ENCODE measurements at places on chromosomes 2 and 18.

DNA sequence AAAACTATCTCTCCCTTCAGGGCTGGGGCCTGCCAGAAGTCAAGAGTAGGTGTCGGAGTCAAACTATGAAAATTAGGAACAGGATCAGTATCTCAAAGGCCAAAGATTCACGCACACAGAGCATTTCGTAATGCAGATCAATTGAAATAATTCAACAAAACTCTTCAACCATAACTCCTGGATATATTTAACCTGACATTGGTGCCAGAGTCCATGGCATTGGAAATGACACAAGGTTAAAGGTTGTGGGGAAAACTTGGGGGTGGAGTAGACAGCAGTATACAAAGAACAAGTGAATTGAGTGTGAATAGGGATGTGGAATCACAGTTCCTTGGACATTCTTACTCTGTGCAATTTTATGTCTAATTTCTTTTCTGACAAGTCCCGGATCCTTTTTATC lies 788.0 kb upstream of the GYPC start:
- DNase-seq, result no peak

DNA sequence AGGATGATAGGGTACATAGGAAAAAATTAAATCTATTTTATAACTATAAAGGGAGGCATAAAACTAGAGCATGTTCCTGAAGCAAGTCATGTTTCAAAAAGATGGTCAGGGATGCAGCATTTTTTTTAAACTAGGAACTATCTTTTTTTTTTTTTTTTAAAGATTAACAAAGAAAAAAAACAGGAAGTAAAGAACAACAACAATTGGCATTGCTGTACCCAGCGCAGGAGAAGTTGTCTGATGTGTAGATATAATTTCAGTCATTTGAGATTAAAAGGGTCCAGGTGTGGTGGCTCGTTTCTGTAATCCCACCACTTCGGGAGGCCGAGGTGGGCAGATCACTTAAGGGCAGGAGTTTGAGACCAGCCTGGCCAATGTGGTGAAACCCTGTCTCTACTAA lies 41.5 kb downstream of the PMAIP1 start:
- DNase-seq, result no peak

- DNase-seq, result no peak
Observed at GRCh38 chr2:101223814-101224231, 28.9 kb upstream of the CNOT11 start.

DNA sequence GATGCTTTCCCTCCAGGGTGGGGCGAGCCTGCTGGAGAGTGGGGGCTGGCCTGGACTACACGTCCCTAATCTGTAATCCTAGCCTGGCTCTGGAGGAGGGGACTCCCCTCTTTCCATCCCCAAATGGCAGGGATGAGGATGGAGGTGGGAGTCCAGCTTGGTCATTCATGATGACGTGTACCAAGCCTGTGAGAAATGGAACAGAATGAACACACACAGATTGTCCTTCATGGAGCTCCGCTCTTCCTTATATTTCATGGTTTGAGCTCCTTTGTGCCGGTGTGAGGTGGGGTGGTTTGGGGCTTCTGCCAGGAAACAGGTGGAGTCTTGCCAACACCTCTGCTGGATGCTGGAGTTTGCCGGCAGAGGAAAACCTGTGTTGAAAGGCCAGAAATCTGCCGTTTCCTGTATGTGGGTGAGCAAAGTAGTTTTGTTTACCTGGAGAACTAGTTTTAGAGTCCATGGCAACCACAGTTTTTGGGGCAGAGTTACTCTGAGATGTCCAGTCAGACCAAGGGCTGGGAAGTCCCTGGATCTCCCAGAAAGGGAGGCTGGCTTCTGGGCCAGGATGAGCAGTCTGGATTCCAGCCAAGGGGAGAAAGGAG lies 417.6 kb upstream of the MEX3C start:
- no peak for DNase-seq

DNA sequence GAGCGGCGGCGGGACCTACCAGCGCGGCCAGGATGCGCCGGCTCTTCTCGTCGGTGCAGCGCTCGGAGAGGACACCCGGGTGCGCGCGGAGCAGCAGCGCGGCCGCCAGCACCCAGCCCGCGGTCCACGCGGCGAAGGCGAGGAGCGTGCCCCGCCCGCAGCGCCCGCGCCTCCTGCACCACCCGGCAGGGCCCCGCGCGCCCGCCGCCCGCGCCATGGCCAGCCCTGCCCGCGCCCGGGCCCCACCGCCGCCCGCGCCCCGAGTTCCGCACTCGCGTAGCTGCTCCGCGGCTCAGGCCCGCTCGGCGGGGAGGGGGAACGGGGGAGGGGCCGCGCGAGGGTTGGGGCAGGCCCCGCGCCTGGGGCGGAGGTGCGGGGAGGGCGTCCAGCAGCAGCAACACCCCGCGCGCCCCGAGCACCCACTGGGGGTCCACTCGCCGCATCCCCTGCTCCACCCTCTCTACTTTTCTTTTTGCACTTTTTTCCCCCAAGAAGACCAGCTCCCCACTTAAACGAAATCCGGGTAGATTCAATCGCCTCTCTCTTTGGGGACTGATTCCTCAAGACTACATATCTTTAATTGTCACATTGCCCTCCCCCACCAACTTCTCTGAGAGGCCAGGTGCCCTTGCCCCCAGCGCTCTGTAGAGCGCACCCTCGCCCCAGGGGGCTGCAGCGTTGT lies at the start of gene DIPK1C:
DIPK1C (minus strand) TSS at position 266 of the 682 bp plus-strand sequence; CDS start at position 217, 49 bp downstream.
- DNase-seq, result no peak

DNA sequence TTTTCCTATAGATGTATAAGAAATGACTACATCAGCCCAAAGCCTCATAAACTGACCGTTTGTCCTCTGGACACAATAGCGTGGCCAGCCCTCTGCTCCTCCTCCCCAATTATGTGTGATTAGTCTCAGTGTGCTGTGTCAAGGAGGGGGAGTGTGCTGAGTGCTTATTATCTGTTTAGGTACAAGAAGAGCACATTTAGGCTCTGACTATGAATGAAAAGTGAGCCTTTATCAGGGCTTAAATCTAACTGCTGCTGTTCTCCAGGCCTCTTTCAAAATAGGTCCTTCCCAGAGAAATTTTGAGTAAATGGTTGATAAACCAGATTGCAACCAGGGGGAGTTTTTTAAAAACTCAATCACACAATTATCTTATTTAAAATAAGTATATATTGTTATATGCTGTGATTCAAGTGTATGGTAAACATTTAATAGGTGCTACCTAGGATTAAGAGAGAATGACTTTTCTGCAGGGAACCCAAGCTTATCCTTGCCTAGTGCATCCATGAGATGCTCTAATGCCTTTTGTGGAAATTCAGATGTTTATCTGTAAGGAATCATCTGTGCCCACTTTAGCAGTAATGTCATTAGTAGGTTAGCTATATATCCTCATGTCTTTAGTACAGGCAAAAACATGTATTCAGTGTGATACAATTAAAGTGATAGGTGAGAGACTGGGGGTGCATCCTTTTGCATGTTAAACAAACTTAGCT lies 168.7 kb upstream of the SIX3 start:
- DNase-seq, result peak; percentile 49

GRCh38 chr2:192499476-192499875 lies 304.7 kb upstream of the TMEFF2 start:
- no peak for DNase-seq

DNA sequence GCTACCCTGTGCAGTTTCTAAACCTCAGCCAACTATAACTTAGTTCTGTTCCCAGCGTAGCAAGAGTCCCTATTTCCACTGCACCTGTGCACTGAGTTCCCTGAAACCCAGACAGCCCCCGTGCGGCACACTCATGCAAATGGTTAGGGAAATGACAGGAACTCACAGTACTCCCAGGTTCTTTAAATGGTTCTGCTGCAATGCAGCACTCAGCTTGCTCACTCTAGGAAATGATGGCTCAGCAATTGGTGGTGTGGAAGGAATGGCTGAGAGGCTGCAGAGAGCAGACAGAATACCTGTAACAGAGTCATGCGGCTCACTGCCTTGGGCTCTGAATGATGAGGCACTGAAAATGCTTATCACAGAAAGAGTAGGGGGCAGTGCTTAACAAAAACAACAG lies 143.0 kb downstream of the RAD51AP2 start:
- no peak for DNase-seq

- DNase-seq, result no peak
Observed at GRCh38 chr2:71608034-71608433, 154.7 kb downstream of the DYSF start.

GRCh38 chr2:130806370-130806769 lies 30.3 kb upstream of the ARHGEF4 start:
- DNase-seq, result no peak
